ENCODE measurements at places on chromosomes 13 and 19.

DNA sequence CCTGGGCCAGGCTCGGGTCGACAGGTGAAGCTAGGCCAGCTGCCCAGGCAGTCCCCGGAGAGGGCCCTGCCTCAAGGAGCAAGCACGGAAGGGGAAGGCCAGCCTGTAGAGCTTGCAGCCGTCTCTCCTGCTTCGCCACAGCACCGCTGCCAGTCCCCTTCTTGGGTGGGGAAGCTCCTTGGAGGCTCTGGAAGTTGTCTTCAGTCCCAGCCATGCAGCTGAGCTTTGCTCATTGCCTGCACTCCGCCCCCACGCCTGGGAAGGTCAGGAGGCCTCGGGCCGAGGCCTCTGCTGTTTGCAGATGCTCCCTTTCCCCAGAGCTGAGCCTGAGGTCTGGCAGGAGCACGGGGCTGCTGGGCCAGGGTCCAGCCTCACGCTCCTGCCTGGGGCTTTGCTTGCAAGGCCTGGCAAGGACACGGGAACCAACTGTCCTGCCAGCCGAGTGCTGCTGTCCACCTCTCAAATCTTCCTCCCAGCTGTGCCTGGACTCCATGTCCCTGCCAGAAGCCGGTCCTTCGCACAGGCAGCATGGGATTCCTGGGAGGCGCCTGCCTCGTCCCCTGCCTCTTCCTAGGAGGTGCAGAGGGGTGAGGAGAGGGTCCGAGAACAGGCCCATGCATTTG lies 13.3 kb downstream of the PLEKHF1 start:
- peaks cover 36% of the 10 kb centered on the region for H3K4me1 ChIP-seq
- no peak overlapping the region for H3K4me3 ChIP-seq
- peak; percentile 22 for DNase-seq
- H3K27me3 ChIP-seq = peaks cover 18% of the 10 kb centered on the region
- H3K27ac ChIP-seq = no peak overlapping the region

DNA sequence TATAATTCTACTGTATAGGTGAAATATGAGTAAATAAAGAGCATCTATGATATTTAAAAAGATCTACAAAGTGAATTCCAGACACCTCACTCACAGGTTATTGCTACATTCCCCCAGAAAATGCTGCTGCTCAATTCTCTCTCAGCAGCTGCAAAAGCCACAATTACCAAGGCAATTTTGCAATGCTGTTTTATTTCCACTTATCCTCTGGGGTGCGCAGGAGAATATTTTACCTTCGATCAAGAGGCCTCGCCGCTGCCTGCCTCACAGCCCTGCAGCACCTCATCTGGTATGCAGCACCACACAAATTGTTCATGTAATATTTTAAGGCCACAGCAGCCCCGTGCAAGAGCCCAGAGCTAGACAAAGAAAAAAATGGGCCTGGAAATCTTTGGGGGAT lies 333.2 kb downstream of the DNAJC15 start:
- H3K27ac ChIP-seq = no peak overlapping the region
- DNase-seq = no peak
- H3K36me3 ChIP-seq = no peaks in the 10 kb centered on the region
- no peak overlapping the region for H3K4me3 ChIP-seq

DNA sequence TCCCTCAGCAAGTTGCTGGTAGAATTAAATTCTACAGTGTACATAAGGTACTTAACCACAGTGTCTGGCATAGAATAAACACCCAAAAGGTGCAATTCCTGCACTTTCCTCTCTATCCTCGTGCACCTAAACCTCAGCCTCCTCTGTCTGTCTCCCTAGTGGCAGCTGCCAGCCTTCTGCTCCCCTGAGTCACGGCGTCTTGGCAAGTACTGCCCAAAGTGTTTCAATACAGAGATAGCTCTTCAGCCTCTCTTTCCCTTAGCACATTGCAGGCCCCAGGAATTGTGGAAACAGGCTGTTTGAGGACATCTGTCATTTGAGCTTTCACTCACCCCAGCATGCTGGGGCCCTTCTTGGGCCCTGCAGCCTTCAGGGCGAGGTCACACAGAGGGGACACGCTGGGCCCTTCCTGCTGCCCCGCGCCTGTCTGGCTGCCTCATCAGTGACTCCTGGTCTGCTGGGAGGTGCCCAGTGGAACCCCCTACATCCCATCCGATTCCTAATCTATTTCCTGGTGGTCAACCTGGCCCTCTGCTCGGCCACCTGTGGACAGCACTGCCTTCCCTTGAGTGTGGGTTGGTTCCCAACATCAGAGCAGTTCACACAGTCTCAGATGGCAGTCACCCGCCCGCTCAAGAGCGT lies 19.3 kb downstream of the COL4A2 start:
- H3K27ac ChIP-seq = no peak overlapping the region
- H3K4me1 ChIP-seq = no peaks in the 10 kb centered on the region
- H3K36me3 ChIP-seq = no peaks in the 10 kb centered on the region
- no peak for DNase-seq
- H3K4me3 ChIP-seq = no peak overlapping the region
- peaks cover 1% of the 10 kb centered on the region for H3K27me3 ChIP-seq

- no peak overlapping the region for H3K27ac ChIP-seq
- H3K27me3 ChIP-seq = no peaks in the 10 kb centered on the region
- H3K36me3 ChIP-seq = peaks cover 57% of the 10 kb centered on the region
- no peak for DNase-seq
These were observed 18.4 kb downstream of the GRTP1 start for GRCh38 chr13:113345486-113345885.

Measured in HepG2 (cell line).